ENCODE measurements at places on chromosomes 7 and 10.

DNA sequence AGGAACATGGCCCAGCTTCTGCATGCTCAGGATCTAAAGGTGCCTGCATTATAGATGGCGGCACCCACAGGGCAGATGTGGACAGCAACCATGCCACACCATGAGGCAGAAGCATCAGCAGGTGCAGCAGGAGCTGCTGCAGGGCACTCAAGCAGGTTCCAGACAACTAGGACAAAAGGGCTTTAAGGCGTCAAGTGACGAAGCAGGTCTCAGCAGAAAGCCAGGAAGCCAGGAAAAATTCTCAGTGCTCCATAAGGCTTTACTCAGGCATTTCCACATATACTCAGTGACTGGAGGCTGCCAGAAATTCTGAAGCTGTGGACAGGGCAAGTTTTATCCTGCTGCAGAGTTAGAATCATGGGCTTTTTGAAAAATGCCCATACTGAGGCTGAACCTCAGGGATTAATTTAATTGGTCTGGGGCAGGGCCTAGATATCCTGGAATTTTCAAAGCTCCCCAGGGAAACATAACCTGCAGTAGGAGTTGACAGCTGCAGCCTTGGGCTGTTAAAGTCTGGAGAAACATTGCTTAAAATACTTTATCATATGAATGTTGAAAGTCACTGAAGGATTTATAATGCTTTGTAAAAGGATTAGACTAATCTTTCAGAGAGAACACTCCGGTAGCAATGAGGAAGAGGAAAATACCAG lies 68.1 kb upstream of the RNF148 start:
- DNase-seq: no peak

DNA sequence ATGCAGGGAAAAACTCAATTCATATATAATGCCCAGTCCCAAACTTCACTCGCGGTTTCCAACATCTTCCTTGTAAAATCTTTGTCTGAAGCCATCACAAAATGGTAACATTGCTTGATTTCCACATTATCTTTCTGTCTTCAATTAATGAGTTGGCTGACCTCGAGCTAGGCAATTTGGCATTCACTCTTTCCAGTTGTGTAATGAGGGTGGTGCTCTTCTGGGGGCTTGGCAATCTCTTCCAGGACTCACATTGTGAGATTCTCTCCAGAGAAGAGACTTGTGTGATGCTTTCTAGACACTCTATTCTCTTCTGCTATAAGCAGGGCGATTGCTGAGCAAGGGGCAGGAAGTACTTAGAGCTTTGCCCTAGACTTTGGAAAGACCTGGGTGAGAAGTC lies 179.5 kb downstream of the JCAD start:
- no peak for DNase-seq

DNA sequence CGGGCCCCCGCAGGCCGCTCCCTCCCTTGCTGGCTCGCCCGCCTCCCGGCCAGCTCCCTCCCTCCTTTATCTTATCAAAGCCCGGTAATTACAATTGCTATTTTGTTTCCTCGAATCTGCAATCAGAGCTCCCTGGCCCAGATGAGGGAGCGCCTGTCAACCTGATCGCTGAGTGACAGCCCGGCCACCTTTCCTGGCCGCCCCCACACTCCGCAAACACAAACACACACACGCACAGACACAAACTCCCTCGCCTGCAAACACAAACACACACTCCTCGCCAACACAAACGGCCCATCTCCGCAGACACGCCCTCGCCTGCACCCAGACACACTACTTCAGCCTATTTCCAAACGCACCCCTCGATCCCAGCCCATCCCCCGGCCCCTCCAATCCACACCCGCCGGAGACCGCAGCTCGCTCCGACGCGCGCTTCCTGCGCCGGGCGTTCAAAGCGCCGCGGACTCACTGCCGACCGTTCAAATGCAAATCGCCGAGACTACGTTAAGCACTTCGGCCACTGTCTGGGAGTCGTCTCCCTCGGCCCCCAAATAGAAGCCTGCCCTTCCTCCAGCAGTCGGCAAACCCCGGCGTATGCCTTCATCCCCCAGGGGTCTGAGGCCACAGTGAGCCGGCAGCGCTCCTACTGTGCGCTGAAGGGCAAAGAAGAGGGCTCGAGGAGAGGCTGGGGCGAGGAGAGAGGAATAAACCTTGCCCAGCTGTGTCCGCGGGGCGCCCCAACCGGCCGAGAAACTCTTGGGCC lies 3.0 kb upstream of the FGF8 start:
- DNase-seq: no peak

DNA sequence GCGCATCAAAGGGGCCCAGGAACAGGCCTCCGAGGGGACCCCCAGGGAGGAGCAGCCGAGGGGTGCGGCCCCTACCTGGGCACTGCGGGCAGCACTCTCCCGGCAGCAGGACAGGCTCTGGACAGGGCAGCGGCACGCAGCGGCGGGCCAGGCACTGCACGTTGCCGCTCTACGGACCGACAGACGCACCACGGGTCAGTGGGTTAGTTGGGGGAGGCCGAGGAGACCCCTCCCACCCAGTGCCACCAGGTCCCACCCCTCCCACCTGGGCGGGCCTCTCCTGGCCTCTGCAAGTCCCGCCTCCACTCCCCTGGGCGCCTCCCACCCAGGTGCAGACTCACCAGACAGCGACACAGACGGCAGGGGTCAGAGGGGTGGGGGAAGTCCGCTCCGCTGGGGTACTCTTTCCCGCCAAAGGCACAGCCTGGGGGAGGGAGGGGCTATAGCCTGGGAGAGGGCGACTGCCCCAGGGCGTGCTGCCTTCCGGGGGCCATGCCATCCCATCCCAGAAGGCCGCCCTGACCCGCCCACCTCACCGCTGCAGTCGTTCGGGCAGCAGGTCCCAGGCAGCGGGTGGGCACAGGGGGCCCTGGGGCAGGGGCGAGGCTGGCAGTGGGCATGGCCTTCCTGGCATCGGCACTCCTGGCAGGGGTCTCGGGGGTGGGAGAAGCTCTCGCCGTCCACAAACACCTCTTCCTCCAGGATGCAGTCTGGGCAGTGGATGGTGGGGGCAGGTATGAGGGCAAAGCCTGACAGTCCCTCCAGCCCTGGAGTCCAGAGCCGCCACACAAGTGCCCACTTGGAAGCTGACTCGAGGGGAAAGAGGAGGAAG lies 19.2 kb downstream of the KCP start:
- no peak for DNase-seq
